Omental fat pad (tissue), 4 donors: ENCODE measurements at places on chromosomes 7 and 10. TPM values are rescaled to one million over a fixed set of nuclear protein-coding genes. Genes with fewer than 3 reads are reported as not detected.

- DNase-seq: no peak
Measured at GRCh38 chr10:54125098-54125747, 675.8 kb downstream of the PCDH15 start.

DNA sequence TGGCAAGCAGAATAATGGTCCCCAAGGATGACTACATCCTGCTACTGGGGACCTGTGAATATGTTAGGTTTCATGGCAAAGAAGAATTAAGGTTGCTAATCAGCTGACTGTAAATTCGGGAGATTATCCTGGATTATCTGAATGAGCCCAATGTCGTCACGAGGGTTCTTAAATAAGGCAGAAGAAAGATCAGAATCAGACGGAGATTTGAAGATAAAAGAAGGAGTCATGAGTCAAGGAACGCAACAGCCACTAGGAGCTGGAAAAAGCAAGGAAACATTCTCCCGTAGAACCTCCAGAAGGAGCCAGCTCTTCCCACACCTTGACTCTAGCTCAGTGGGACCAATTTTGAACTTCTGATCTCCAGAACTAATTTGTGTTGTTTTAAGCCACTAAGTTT is 82.9 kb upstream of the APBB1IP start:
- no peak for DNase-seq

Gene ZNF735
- total RNA-seq: not detected

Gene FZD8
- total RNA-seq: 3.8 TPM

- DNase-seq: no peak
Measured at GRCh38 chr10:69976795-69977546, 75.7 kb upstream of the MACROH2A2 start.
